ENCODE measurements at places on chromosomes 7 and 10.

DNA sequence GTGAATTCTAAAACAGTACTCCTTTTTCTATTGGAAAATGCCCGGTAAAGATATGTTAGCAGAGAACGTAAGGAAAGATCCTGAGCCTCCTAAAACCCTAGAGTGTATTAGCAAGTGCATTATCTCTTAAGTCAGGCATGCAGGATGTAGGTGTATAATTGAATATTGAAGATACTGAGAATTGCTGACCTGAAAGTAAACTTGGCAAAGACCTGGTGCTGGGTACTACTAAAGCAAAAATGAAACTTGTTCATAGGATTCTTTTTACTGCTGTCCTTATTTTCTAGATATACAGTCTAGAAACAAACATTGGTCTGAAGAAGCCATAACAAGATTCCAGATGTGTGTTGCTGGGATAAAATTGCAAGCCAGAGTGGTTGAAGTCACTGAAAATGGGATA lies 18.8 kb upstream of the VWA2 start:
- no peak for DNase-seq

- DNase-seq = no peak
Observed at GRCh38 chr7:7136466-7137381, 45.6 kb upstream of the C1GALT1 start.

- DNase-seq = no peak
Observed at GRCh38 chr7:30979027-30979426, 15.3 kb downstream of the GHRHR start.

DNA sequence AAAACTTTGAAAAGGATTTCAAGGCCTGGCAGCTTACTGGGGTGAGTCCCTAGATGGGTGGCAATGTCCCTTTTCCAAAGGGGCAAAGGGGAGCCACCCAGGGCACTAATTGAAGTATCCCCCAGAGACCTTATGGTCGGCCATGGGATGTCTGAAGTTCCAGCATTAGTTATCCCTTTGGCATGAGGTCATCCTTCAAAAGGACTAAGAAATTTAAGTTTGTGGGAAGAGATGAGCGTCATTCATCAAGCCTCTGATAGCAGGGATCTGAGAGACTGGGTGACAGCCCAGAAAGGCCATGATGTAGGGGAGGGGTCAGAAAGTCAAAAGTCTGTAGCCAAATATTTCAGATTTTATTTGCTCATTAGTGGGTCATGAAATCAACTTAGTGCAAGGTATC lies 195.3 kb downstream of the ZNF438 start:
- no peak for DNase-seq

DNA sequence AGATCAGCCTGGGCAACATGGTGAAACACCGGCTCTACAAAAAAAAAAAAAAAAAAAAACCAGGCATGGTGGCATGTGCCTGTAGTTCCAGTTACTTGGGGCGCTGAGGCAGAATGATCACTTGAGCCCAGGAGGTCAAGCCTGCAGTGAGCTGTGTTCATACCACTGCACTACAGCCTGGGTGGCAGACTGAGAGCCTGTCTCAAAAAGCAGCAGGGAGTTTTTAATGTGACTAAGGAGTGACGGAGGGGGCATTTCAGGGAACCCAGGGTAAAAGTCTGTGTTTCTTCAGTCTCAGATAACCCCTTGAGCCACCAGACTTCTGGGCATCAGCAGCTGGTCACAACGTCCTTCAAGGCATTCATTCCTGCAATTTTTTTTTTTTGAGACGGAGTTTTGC lies 2.2 kb upstream of the C10orf95 start:
- no peak for DNase-seq

- no peak for DNase-seq
Observed at GRCh38 chr7:6433784-6434615, 13.8 kb downstream of the DAGLB start.

DNA sequence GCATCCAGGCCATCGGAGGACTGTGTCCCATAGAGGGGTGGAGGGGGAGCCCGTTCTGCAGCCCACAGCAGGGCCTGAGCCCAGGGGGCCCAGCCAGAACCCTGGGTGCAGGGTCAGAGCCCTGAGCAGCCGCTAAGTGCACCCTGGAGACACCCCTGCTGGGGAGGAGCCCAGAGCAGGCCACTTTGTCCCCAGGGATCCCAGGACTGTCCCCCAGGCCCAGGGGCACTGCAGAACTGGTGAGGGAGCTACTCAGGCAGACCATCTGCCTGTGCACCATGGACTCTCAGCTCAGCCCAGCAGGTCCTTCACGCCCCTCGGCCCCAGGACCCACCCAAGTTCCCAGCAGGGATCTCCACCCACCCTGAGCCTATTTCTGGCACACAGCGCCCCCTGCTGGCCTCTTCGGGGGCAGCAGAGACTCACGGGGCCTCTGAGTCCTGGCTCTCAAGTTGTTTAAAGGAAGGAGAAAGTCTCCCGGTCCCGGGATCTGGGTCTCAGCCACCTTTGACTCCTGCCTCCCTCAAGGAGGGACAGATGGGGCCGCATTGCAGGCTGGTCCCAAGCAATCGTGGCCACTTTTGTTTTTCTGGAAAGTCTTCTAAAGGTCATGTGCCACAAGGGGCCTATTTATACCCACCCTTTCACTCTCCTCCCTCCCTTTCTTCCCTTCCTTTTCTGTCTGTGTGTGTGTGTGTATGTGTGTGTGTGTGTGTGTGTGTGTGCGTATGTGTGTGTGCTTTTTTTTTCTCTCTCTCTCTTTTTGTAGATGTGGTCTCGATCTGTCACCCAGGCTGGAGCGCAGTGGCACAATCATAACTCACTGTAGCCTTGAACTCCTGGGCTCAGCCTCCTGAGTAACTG lies 90.3 kb downstream of the MYL10 start:
- no peak for DNase-seq

DNA sequence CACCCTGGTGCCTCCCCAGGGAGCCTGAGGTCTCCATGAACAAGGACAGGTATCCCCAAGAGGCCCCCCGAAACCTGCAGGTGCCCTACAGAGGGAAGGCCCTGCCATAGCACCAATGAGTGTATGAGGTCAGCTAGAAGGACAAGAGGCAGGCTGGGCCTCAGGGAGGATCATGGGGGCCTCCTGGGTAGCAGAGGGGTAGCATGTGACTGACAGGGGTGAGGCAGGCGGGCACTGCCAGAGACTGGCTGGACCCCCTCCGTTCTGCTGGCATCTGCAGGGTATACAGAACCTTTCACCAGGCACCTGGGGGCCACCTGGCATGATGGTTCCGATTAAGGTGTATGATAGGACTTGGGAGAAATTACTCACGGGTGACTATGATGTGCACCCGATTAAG lies 79.2 kb upstream of the KCTD7 start:
- DNase-seq = no peak

- DNase-seq = no peak
Observed at GRCh38 chr7:47326220-47326619, 255.7 kb downstream of the TNS3 start.

GRCh38 chr7:55164527-55164926 lies 145.7 kb downstream of the EGFR start:
- no peak for DNase-seq

DNA sequence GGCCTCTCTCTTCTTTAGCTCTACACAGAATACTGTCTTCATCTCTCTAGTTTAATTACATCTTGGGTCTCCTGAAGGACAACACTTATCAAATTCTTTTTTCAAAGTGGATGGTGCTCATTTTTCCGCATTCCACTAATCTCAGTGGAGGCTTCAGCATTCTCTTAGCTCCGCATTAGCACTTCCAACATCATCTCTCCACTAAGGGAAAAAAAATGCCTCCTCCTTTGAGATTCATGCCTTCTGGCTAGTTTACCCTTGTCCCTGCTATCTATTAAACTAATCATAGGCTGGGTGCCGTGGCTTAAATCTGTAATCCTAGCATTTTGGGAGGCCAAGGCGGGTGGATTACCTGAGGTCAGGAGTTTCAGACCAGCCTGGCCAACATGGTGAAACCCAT lies 9.2 kb downstream of the PPP3CB start:
- DNase-seq = no peak

GRCh38 chr10:104447331-104447730 lies 93.7 kb downstream of the CFAP58 start:
- no peak for DNase-seq

GRCh38 chr10:64762861-64763260 lies 1241.7 kb downstream of the REEP3 start:
- DNase-seq = no peak

GRCh38 chr7:5635006-5635405 lies 146.5 kb downstream of the RNF216 start:
- DNase-seq = no peak

DNA sequence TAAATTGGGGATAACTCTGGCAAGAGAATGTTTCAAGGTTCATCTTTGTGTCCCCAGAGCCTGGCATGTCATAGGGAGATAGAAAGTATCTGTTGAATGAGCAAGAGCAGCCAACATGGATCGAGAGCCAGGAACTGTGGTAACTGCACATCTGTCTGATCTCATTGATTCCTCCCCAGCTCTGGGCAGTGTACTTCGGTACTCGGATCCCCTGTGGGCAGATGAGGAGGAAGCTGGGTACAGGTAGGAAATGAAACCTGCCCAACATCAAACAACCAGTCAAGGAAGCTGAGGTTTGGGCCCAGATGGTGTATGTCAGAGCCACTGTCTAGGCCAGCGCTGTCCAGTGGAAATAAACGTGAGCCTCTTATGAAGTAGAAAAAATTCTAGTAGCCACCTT lies 76.4 kb downstream of the GRK5 start:
- DNase-seq = no peak

- DNase-seq = no peak
Observed at GRCh38 chr10:101993651-101994200, 62.2 kb downstream of the ARMH3 start.

DNA sequence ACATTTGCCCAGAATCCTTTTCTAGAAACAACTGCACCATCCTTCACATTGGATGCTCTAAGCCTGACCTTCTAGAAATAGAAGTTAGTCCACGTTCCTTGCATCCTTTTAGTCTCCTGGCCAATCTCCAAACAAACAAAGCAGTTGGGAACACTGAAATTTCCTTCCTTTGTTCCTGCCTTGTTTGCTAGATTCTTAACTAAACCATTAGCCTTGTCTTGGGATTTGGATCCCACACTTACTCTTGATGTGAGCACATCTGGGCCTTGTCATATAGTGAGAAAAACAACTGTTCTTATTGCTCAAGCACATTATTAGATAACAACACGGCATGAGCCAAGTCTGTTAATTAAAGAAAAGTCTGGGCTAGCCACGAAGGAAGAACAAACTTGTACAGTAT lies 319.3 kb upstream of the GHITM start:
- no peak for DNase-seq

DNA sequence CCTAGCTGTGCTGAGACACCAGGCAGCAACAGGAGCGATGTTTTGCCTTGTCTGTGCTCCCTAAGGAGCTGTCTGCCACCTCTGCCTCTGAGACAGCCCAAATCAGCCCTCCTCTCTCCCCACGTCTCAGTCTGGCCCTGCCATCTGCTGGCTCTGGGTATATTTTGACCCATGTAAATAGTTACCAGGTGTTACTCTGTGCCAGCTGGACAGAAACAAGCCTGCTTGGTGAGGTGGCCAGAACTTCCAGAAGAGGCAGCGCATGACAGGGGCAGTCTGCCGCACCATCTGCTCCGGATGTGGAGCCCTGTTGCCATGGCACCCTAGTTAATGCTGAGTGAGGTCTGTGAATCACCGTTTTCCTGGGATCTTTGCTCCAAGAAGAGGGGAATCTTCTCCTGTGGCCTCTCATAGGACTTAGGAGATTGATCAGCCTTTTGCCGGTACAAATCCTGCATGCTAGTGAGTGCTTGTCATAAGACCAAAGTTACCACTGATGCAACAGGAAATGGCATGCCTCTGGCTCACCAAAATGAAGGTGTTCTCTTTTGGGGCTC lies 31.8 kb downstream of the GSTO2 start:
- DNase-seq = no peak

- no peak for DNase-seq
Observed at GRCh38 chr7:99677648-99678045, 2.1 kb downstream of the CYP3A5 start.

DNA sequence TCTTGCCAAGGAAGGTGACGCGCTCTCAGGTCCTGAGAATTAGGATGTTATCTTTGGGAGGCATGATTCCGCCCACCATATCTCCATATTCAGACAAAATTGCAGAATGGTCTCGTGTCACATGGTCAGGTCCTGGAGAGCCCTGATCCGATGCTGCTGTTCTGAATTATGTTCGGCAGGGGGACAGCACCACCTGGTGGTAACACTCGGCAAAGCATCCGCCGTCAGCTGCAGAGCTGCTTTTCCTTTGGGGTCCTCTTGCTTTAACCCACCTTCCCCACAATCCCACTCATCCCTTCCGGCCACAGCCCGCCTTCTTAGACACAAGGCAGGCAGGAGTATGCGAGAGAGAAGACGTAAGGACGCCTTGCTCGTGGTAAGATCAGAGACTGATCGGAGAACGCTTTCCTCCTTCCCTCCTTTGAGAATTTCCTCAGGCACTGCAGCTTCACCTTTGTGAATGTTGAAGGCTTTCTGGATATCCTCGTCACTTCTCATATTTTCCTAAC lies 327.8 kb upstream of the C7orf33 start:
- DNase-seq = no peak

DNA sequence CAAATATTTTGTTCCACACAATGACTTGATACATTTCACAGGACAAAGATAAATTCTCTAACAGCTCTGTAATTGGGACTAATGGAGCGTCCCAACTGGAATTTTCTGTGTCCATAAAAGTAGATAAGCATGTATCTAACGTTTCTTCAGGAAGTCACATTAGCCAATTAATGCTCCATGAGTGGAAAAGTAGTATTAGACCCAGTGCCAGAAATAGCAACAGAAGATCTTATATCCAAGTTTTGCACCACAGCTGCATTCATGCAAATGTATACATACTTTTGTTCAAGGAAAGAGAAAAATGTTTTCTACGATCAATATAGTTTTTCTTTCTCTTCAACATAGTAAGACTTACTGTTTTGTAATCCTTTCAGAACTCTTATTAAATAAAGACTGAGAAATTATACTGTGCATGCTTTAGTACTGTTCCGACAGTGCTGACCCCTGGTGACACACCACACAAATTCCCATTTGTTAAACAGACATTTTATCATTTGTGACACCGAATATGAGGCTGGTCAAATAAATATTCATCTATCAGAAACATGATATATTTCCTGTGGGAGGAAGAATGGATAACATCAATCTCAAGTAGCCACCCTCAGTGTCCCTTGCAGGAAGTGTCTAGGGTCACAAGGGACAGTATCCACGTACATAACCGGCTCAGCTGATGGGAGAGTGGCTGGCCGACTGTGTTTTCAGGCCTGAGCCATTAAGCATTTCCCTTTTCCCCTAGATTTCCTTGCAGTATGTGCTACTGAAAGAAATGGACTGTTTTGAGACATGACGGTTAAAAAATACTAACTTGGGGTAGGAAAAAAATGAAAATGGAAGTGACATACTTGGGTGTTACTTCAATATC lies 102.1 kb upstream of the RSU1 start:
- no peak for DNase-seq

- no peak for DNase-seq
Observed at GRCh38 chr7:111873963-111874690, 311.8 kb upstream of the IMMP2L start.

DNA sequence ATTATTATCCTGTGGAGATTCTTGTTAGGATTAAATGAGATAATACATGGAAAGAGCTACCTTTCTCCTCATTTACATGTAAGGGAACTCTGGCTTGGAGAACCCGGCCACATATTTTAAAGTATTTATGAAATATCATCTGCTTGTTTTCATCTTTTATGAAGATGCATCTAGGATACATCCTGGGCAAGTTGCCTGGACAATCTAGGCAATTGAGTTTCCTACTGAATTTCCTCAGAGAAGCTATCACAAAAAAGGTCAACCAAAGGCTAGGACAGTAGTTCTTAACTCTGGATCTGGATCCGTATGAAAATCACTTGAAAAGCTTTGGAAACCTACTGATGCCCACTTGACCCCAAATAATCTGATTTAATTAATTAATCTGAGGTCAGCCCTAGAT lies 140.7 kb downstream of the MTPAP start:
- no peak for DNase-seq

Data from NCI-H187 (cell line).